ENCODE measurements at places on chromosomes 11 and 22. TPM values are rescaled to one million over a fixed set of nuclear protein-coding genes. Genes with fewer than 3 reads are reported as not detected.
A peak's percentile ranks its signal among the peaks of the same experiment; 100 is the strongest.

DNA sequence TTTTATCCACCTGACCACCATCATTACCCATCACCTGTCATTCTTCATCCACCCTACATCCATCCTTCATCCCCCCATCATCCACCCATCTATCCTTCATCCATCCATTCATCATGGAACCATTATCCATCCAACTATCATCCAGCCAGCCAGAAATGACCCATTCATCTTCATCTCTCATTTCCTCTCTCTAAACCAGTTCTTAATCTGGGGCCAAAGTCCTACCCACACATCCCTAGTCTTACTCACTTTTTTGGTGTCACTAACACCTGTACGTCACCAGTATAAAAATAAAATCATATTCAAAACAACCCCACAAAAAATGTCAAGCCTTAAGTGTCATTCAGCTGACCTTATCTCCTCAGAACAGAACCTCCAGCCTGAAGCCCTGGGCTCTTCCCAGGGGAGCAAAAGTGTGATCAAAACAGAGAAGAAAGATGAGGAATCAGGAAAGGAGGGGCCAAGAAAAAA lies 12.3 kb downstream of the SPI1 start:
- no peaks in the 10 kb centered on the region for H3K36me3 ChIP-seq
- H3K27me3 ChIP-seq: no peaks in the 10 kb centered on the region
- no peaks in the 10 kb centered on the region for H3K4me1 ChIP-seq

DNA sequence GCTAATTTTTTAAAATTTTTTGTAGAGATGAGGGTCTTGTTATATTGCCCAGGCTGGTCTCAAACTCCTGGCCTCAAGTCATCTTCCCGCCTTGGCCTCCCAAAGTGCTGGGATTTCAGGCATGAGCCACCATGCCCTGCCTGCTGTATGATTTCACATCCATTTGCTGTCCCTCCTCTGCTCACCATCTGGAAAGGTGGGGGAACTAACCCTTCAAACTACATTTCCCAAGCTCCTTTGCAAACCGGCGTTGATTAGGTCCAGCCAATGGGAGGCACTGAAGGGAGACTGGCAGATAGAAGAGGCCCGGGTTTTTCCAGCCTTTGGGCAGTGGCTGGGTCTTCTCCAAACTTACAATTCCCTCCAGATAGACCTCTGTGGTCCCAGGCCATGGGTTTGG lies 19.3 kb downstream of the RFPL1 start:
- H3K4me3 ChIP-seq: no peak overlapping the region
- no peaks in the 10 kb centered on the region for H3K27me3 ChIP-seq
- H3K27ac ChIP-seq: no peak overlapping the region
- no peak for DNase-seq
- no peaks in the 10 kb centered on the region for H3K4me1 ChIP-seq

Gene SESN3
- total RNA-seq: 41.3 TPM

GRCh38 chr22:47046411-47047065 lies 284.1 kb downstream of the TBC1D22A start:
- H3K4me1 ChIP-seq: no peaks in the 10 kb centered on the region
- no peak overlapping the region for H3K4me3 ChIP-seq
- H3K27me3 ChIP-seq: no peaks in the 10 kb centered on the region
- no peaks in the 10 kb centered on the region for H3K36me3 ChIP-seq

Gene FGF4
- not detected for total RNA-seq

DNA sequence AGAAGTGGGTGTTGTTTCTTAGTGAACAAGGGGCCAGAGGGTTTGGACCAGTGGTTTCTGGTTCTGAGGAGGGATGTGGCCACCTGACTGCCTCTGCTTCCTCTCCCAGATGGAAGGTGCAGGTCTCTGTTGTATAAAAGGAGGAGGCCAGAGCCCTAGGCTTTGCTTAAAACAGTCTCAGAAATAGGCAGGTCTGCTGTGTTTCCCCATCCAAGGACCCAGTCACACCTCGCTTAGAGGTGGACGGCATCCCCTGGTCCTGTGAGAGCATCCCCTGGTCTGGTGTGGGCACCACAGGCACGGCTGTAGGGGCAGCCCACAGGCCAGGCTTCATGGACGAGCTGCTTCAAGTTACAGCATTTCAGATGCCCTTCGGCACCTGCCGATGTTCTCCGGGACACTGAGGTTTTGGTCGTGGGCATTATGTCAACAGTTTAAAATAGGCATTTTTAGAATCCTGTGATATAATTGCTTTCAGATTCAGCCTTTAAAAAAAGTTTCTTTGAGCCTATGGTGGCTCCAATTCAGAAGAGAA lies 45.7 kb upstream of the SHANK2 start:
- H3K36me3 ChIP-seq: no peaks in the 10 kb centered on the region
- no peak overlapping the region for H3K27ac ChIP-seq
- H3K4me3 ChIP-seq: no peak overlapping the region
- peaks cover 8% of the 10 kb centered on the region for H3K4me1 ChIP-seq
- no peaks in the 10 kb centered on the region for H3K27me3 ChIP-seq

Gene CHADL
- total RNA-seq: 4.9 TPM

- no peaks in the 10 kb centered on the region for H3K27me3 ChIP-seq
- H3K27ac ChIP-seq: no peak overlapping the region
- no peaks in the 10 kb centered on the region for H3K4me1 ChIP-seq
- DNase-seq: no peak
- no peak overlapping the region for H3K4me3 ChIP-seq
Measured at GRCh38 chr22:39724390-39724789, 153.8 kb downstream of the CACNA1I start.

Gene OR52I1
- total RNA-seq: not detected

Gene KIRREL3
- total RNA-seq: not detected

GRCh38 chr22:20946080-20946986 lies 20.7 kb upstream of the AIFM3 start:
- H3K4me1 ChIP-seq: peaks cover 8% of the 10 kb centered on the region
- H3K27me3 ChIP-seq: no peaks in the 10 kb centered on the region
- no peak overlapping the region for H3K27ac ChIP-seq
- H3K4me3 ChIP-seq: no peak overlapping the region

GRCh38 chr11:7597620-7598019 lies 75.7 kb downstream of the CYB5R2 start:
- H3K27me3 ChIP-seq: no peaks in the 10 kb centered on the region
- no peak for DNase-seq
- no peak overlapping the region for H3K27ac ChIP-seq
- peaks cover 5% of the 10 kb centered on the region for H3K36me3 ChIP-seq
- no peak overlapping the region for H3K4me3 ChIP-seq
- no peaks in the 10 kb centered on the region for H3K4me1 ChIP-seq

- no peaks in the 10 kb centered on the region for H3K27me3 ChIP-seq
- H3K27ac ChIP-seq: no peak overlapping the region
- no peaks in the 10 kb centered on the region for H3K36me3 ChIP-seq
- H3K4me3 ChIP-seq: no peak overlapping the region
- no peaks in the 10 kb centered on the region for H3K4me1 ChIP-seq
Measured at GRCh38 chr22:49230194-49230577, 597.5 kb downstream of the BRD1 start.

DNA sequence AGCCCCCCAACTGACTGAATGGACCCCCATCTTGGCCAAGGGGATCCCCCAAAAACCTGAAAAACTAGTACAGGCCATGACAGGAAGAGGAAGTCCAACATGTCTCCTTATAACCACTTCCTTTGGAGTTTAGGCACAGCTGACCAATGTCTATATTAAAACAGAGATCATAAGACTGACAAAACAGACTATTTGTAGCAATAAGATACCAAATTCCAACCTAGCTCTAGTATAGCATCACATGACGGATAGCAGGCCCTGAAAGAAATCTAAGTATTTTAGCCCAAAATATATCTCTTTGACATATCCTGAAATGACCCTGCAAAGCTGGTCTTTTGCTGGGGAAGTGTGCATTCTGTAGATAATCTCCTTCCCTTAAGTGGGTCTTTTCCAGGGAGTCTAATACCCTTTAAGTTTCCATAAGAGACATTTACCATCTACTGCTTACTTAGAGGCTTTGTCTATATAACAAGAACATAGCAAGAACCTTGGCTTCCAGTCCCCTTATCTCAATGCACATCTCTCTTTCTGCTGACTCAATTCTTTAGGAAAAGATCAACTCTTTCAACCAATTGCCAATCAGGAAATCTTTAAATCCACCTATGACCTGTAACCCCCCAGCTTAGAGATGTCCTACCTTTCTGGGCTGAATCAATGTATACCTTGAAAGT lies 34.9 kb upstream of the ACER3 start:
- no peaks in the 10 kb centered on the region for H3K36me3 ChIP-seq
- no peaks in the 10 kb centered on the region for H3K4me1 ChIP-seq
- no peaks in the 10 kb centered on the region for H3K27me3 ChIP-seq
- no peak overlapping the region for H3K27ac ChIP-seq
- no peak for DNase-seq

- peak; percentile 29 for DNase-seq
- no peaks in the 10 kb centered on the region for H3K27me3 ChIP-seq
- peaks cover 14% of the 10 kb centered on the region for H3K4me1 ChIP-seq
- peak within 1 kb of the TSS; percentile 91 for H3K27ac ChIP-seq
- peak within 1 kb of the TSS; percentile 95 for H3K4me3 ChIP-seq
Measured at GRCh38 chr11:35662649-35663407, at the start of gene TRIM44. TSS of gene TRIM44 (plus strand) at chr11:35662775. CDS start at chr11:35663112, 337 bp downstream.

Gene HOATZ
- not detected for total RNA-seq

Gene WT1
- not detected for total RNA-seq

DNA sequence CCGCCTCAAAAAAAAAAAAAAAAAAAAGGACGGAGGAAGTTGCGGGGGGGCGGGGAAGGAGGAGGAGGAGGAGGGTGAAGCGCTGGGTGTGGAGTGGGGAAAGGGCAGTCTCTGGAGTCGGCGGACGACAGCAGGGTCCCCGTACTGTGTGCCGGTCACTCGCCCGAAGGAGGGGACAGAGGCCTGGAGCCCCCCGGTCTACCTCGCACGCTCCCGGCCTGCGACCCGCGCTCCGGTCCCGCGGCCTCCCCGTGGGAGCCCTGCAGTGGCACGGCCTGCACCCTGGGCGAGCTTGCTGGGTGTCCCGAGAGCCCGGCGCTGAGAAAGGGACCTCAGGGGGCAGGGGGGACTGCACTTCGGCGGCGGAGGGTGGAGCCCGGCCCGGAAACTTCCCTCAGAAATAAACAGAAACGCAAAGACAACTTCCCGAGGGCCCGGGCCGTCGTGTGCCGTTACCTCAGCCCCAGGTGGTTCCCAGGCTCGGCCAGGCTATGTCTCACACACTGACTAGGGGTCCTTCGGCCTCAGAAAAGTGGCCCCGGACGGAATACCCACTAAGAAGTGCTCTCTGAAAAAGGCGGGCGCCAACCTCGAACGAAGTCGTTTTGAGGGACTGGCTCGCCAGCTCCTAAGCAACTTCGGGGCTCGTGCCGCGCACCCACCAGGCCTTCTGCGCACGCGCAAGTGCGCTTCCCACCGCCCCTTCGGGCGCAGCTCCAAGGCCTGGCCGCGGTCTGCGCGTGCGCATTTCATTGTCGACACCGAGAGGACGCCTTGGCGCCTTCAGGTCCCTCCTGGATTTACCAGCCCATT lies at the start of gene MAJIN:
Gene MAJIN (minus strand): TSS at position 688 of the 813 bp plus-strand sequence. CDS start 12,703 bp downstream, outside the sequence.
- H3K27ac ChIP-seq: no peak within 1 kb of the TSS
- no peaks in the 10 kb centered on the region for H3K27me3 ChIP-seq
- no peaks in the 10 kb centered on the region for H3K4me1 ChIP-seq
- no peaks in the 10 kb centered on the region for H3K36me3 ChIP-seq
- H3K4me3 ChIP-seq: peak within 1 kb of the TSS; percentile 68

Gene RAC2
- 16.2 TPM for total RNA-seq

DNA sequence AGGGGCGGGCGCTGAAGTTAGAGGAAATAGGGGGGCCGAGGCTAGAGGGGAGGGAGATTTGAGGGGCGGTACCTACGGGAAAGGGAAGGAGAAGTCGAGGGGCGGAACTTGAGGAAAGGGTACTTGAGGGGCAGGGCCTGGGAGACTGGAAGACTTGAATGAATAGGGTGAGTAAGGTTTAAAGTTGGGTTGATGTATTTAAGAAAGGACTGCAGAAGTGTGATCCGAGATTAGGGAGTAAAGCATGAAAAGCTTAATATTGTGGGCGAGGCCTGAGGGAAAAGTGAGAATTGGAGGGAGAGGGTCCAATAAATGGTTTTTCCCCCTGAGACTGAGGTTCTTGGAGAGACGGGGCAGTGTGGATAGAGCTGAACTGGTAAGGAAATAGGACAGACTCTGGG lies 723 bp downstream of the HSCB start:
- peaks cover 17% of the 10 kb centered on the region for H3K36me3 ChIP-seq
- peak overlapping the region; percentile 94 for H3K4me3 ChIP-seq
- H3K4me1 ChIP-seq: peaks cover 13% of the 10 kb centered on the region
- H3K27me3 ChIP-seq: no peaks in the 10 kb centered on the region

GRCh38 chr11:75245356-75246005 lies 4.9 kb downstream of the TPBGL start:
- peaks cover 19% of the 10 kb centered on the region for H3K4me1 ChIP-seq
- no peaks in the 10 kb centered on the region for H3K36me3 ChIP-seq
- H3K27ac ChIP-seq: no peak overlapping the region
- H3K27me3 ChIP-seq: peaks cover 1% of the 10 kb centered on the region
- no peak for DNase-seq

DNA sequence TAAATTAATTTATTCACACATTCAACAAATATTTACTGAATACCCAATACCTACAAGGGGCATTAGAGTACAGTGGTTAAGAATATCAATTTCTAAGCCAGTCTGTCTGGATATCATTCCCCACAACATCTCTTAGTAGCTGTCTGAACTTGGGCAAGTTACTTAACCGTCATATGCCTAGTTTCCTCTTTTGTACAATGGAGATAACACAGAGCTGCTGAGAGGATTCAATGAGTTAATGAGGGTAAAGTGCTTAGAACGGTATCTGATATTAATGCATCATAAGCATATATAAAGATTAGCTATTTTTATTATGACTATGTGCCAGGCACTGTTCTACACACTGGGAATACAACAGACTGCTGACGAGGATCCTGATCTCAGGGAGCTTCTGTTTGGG lies 116.4 kb downstream of the APOL5 start:
- no peak overlapping the region for H3K4me3 ChIP-seq
- H3K4me1 ChIP-seq: peaks cover 25% of the 10 kb centered on the region
- H3K27me3 ChIP-seq: no peaks in the 10 kb centered on the region
- H3K36me3 ChIP-seq: no peaks in the 10 kb centered on the region
- no peak for DNase-seq

Gene PGR
- total RNA-seq: 22.4 TPM

DNA sequence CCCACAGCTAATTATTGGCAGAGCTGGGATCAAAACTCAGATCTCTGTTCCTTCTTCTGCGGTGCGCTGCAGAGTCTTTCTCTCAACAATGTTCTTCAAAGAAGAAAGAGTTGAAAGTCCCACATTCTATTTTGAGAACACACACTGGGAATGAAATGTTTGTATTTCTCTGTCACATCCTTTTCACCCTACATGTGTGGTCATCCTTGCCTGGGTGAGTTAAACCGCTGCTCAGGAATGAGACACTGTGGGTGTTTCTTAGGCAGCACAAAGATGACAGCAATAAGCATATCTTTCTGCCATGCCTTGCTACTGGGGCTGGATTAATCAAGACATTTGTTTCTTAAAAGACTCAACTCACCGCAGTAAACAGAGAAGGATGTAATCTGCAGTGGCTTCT lies 222.6 kb downstream of the LARGE1 start:
- no peaks in the 10 kb centered on the region for H3K27me3 ChIP-seq
- peaks cover 4% of the 10 kb centered on the region for H3K36me3 ChIP-seq
- no peaks in the 10 kb centered on the region for H3K4me1 ChIP-seq
- no peak for DNase-seq

GRCh38 chr22:36546932-36547331 lies 18.0 kb upstream of the EIF3D start:
- no peaks in the 10 kb centered on the region for H3K36me3 ChIP-seq
- H3K4me1 ChIP-seq: no peaks in the 10 kb centered on the region
- no peak overlapping the region for H3K27ac ChIP-seq
- no peak overlapping the region for H3K4me3 ChIP-seq
- DNase-seq: no peak

Gene SLC35F2
- total RNA-seq: 10.0 TPM

All from thoracic aorta (tissue), 2 donors.